Amniotic epithelial cell (primary cell): ENCODE measurements at places on chromosomes 5 and 9.
A peak's percentile ranks its signal among the peaks of the same experiment; 100 is the strongest.

DNA sequence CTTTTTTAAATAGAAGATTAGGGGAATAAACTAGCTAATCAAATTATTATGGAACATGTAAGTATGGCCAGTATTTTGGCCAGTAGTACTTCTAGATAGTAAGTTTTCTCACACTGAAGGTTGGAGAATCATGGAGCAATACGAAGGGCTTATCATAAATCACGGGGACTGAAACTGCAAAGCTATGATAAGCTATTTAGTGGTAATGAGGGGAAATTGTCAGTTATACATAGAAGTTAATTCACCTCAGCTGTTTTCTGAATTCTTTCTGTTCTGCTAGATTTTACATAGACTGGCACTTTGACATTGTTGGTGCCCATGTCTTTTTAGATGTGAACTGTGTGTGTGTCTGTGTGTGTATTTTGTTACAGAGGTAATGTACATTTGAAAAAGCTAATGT lies 34.5 kb upstream of the FAM151B start:
- peak; percentile 11 for DNase-seq

GRCh38 chr9:27365707-27366376 lies 68.9 kb upstream of the EQTN start:
- peak; percentile 85 for DNase-seq

DNA sequence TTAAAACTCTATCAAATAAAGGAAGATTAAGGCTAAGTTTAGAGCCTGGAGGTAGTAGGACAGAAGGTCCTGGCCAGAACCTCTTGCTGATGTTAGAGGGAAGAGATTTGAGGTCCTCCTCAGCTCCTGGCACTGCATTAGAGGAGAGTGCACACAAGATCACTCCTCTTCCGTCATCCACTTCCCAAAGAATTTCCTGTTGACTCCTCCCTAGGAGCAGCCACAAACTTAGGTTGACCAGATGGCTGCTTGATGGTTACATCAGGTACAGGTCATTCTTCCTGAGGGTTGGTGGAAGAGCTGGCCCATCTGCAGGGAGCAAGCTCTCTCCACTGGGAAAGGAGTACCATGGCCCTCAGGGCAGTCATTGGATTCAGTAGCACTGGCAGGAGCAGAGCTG lies 93.9 kb upstream of the IL33 start:
- DNase-seq, result no peak

- DNase-seq, result peak; percentile 14
Measured at GRCh38 chr5:102536323-102536928, 37.6 kb upstream of the SLCO6A1 start.

GRCh38 chr5:32753051-32753450 lies 41.9 kb downstream of the NPR3 start:
- DNase-seq, result peak; percentile 81

DNA sequence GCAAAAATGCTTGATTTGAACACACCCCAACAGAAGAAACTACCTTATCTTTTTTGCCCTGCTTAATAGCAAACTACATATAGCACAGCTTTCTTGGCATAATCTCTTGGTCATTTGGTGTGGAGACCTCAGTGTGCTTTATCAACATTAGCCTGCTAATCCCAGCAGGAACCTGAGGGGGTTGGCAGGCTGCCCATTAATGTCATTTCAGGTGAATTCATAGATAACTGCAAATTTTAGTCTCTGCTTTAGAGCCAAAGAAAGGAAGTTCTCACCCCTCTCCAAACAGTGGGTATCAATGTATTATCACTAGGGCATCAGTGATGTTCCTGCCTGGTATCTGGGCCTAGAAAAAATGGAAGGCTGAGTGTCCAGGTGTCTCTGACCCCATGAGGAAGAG lies 489.0 kb downstream of the NTRK2 start:
- DNase-seq, result no peak

DNA sequence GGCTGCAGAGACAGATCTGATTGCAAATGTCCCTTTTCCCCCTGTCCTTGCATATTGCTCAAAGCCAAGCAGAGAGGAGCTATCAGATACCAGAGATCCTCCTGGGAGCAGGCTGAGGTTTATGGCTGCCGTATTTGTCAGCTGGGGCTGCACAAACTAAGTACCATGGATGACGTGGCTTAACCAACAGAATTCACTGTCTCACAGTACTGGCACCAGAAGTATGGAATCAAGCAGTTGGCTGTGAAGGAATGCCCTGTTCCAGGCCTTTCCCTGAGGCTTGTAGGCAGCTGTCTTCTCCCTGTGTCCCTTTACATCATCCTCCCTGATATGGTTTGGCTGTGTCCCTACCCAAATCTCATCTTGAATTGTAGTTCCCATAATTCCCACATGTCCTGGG lies 2.6 kb downstream of the CFAP90 start:
- no peak for DNase-seq

DNA sequence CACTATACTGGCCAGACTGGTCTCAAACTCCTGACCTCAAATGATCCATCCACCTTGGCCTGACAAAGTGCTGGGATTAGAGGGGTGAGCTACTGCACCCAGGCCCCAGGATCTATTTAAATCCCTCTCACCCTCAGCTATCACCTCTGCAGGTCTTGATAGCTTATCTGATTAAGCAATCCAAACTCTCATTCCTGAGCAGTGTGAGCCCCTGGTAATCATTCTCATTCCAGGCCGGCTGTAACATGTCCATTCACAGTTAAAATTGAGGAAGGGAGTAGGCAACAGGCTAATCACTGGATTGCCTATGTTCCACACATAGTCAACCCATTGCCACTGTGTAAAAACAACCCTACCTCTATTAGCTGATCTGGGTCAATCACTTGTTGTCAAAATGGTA lies 111.1 kb downstream of the AGTPBP1 start:
- no peak for DNase-seq

DNA sequence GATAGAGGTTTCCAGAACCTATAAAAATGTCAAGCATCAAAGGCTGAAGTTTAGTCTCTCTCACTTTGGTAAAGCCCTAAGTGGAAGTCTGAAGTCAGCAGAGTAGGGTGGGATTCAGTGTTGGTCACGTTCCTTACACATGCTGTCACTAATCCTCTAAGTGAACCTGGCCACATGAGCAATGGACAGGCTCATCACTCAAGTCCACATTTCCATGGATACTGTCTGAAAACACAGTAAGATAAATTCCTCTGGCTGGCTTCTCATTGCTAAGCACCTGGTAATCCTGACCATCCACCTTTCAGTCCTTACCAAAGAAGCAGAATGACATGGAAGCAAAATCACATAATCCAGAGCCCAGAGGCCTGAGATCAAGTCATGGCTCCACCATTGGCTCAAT lies 43.8 kb downstream of the GNA14 start:
- DNase-seq, result peak; percentile 25

- DNase-seq, result peak; percentile 2
Measured at GRCh38 chr5:59917121-59917520, 23.6 kb upstream of the PDE4D start.

DNA sequence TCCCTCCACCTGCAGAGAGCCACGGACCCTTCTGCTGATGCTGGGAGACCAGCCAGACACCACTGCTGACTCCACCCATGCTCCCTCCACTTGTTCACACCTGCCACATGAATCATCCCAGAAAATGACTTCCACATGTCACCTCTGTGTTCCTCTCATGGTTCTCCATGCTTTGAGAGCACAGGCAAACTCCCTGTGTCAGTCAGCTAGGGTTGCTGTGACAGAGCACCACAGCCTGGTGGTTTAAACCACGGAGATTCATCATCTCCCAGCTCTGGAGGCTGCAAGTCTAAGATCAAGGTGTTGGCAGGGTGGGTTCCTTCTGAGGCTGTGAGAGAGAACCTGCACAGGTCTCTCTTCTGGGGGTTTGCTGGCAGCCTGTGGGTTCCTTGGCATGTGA lies 381.4 kb downstream of the GADD45G start:
- no peak for DNase-seq

- DNase-seq, result no peak
Measured at GRCh38 chr9:35060548-35061207, 11.7 kb downstream of the VCP start.

DNA sequence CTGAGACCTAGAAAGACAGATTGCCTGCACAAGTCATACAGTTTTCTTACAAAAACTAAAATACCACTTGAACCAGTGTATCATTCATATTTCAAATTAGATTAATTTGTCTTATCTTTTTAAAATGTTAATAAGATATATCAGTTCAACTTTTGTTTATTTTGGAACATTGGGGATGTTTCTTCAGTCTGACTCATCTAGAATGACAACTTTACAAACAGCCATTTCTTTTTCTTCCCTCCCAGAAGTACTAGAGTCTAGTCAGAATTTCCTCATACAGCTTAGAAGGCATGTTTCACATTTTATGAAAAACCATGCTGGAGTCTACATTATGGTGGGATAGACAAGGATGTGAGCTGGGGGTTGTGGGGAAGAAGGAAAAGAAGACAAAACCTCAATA lies 262.5 kb downstream of the NFIB start:
- peak; percentile 58 for DNase-seq

DNA sequence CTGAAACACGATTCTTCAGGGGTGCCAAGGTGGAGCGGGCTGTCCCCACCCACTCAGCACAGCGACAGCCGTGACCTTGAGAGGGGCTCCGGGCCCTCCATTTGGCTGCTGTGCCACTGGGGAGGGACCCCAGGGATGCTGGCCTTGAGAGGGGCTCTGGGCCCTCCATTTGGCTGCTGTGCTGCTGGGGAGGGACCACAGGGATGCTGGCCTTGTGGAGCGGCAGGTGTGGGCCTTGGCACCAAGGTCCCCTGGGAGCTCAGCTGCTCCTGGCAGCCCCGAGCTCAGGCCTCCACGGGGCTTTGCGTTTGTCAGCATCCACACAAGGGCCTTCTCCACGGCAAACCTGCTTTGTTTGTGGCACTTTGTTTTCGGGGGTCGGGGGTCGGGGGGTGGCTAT lies 137.6 kb upstream of the LPCAT1 start:
- no peak for DNase-seq

GRCh38 chr9:107299437-107299836 lies 16.4 kb downstream of the RAD23B start:
- DNase-seq, result no peak

DNA sequence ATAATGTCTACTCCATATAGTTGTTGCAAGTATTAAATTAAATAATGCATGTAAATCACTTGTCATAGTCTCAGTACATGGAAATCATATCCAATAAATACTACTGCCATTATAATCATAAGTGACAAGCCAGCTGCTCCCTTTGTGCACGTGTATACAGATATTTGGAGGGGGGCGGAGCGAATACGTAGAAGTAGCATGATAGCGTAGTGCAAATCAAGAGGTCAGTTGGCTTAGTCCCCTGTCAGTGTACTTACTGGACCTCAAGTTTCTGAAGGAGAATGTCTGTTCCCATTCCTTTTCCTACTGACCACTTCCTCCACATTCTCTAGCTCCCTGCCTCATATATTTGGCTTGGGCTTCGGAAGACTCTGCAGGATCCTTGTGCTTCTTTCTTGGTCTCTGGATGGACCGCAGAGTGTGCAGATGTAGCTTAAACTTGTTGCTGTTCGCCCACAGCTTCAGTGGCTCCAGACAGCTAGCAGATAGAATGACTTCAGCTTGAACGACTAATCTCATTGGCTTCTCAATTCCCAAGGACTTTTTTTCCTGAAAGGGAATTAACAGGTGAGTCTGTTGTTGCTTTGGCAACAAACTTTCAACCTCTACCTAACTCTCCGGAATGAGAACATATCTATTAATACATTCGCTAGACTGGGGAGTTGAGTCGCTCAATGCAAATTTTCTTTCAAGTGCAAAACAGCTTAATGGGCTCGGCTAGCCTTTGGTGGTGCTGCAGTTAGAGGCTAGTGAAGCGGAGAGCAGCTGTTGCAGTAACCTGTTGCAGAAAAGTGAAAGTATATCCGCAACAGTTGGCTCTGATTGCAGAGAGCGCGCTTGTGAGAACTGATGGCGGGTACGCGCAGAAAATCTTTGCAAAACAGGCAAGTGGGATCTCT lies at the start of gene PCDHB1:
Gene PCDHB1, plus strand, starts transcription at position 753 of the 899 bp plus-strand sequence. Its CDS starts 97 bp downstream, at position 850.
- no peak for DNase-seq

DNA sequence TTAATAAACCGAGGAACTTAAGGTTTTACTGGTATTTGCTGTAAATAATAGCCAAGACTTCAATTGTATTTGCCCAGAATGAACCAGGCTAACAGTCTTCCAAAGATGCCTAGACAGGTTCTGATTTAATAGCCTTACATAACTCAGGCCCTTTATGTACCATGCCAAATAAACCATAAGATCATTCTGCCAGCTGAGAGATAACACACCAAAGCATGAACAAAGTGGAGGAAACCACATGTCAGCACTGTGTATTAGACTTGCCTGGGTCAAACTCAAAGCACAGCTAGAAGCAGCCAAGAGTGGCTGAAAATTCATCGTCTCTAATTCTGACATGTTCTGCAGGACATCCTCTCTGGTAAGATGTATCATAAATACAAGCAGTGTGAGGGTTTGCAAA lies 319.3 kb upstream of the ZNF608 start:
- peak; percentile 38 for DNase-seq

- DNase-seq, result peak; percentile 6
Measured at GRCh38 chr5:88666761-88667495, 216.1 kb downstream of the MEF2C start.

DNA sequence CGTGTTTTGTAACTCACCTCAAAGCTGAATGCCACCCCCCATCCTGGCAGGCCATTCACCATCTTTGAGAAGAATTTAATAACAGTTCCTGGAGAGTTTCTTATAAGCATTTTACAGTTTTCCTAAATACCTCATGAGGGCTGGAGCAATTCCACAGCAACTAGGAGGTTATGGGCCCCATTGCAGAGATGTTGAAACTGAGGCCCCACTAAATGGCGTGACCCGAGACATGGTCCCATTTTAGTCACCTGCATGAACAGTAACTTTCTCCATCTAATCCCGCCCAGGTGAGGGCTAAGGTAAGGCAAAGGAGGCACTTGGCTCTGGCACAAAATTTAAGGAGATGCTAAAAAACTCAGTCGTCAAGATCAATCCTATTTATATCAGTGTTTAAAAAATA lies 77.5 kb downstream of the PPARGC1B start:
- DNase-seq, result no peak

DNA sequence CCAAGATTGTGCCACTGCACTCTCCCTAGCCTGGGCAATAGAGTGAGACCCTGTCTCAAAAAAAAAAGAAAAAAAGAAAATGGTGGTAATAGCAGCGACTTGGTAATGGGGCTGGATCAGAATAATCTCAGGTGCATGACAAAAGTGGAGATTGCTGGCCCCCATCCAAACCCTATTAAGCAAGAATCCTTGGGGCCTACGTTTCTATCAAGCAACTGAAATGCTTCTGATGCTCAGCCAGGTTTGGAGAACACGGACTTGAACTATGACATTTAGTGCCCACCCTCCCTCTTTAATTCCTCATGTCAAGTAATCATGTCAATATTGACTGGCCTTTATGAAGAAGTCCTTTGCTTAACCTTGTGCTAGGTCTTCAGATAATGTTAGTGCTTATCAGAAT lies 6.6 kb downstream of the C5orf52 start:
- no peak for DNase-seq
